Mesothelial cell of epicardium (in vitro differentiated cells): ENCODE measurements at places on chromosomes 3 and 15.

- no peaks in the 10 kb centered on the region for H3K36me3 ChIP-seq
- no peak overlapping the region for H3K4me3 ChIP-seq
- H3K27me3 ChIP-seq, result peaks cover 42% of the 10 kb centered on the region
- DNase-seq, result no peak
Observed at GRCh38 chr3:186643493-186643892, 3.3 kb downstream of the FETUB start.

DNA sequence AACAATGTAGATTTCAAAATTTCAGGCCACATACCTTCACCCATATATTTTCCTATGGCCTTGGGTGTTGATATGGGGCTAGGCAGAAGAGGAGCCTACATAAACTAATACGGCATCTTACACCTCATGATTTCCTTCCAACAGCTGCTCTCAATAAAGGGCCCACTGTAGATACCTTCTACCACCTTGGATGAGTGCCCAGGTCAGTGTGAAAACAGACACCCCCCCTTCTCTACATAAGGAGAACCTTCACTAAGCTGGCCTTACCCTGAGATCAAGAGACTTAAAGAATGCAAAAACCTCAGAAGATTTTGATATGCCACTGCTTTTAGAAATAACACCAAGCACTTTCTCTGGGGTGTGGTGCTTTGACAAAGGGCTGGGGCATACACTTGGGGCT, 42.7 kb downstream of the SH3BP5 start:
- H3K27me3 ChIP-seq, result no peaks in the 10 kb centered on the region
- H3K4me3 ChIP-seq, result no peak overlapping the region
- H3K27ac ChIP-seq, result no peak overlapping the region
- peaks cover 21% of the 10 kb centered on the region for H3K36me3 ChIP-seq

DNA sequence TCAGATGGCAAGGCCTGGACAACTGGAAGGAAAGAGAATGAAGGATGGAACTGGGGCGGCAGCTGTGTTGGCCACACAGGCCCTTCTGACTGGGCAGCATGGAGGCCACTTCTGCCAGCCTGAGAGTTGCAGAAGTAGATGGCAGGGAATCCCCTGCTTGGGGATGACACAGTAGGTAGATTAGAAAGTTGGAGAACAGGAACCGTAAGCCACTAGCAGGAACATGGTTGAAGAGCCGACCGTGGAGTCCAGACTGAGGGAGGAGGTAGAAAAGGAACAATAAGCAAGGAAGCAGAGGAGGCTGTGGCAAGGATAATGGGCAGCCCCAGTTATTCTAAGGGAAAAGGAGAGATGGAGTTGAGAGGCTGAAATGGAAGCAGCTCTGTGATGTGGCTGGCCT, 26.4 kb upstream of the ZNF774 start:
- DNase-seq, result no peak
- no peaks in the 10 kb centered on the region for H3K36me3 ChIP-seq
- H3K27ac ChIP-seq, result no peak overlapping the region
- no peak overlapping the region for H3K4me3 ChIP-seq
- no peaks in the 10 kb centered on the region for H3K27me3 ChIP-seq

GRCh38 chr3:99895131-99895696, 77.6 kb downstream of the CMSS1 start:
- peaks cover 12% of the 10 kb centered on the region for H3K4me1 ChIP-seq
- H3K36me3 ChIP-seq, result peaks cover 2% of the 10 kb centered on the region
- H3K4me3 ChIP-seq, result no peak overlapping the region
- no peak overlapping the region for H3K27ac ChIP-seq
- no peak for DNase-seq

GRCh38 chr3:17500618-17501017, 241.8 kb downstream of the TBC1D5 start:
- peaks cover 3% of the 10 kb centered on the region for H3K36me3 ChIP-seq
- H3K27me3 ChIP-seq, result no peaks in the 10 kb centered on the region
- H3K4me1 ChIP-seq, result peaks cover 22% of the 10 kb centered on the region
- no peak for DNase-seq

- H3K27me3 ChIP-seq, result no peaks in the 10 kb centered on the region
- no peaks in the 10 kb centered on the region for H3K36me3 ChIP-seq
- H3K4me3 ChIP-seq, result no peak overlapping the region
- no peak overlapping the region for H3K27ac ChIP-seq
- peaks cover 13% of the 10 kb centered on the region for H3K4me1 ChIP-seq
Observed at GRCh38 chr15:31106495-31107300, 5.2 kb upstream of the TRPM1 start.

- H3K36me3 ChIP-seq, result no peaks in the 10 kb centered on the region
- peaks cover 11% of the 10 kb centered on the region for H3K27me3 ChIP-seq
- no peak overlapping the region for H3K4me3 ChIP-seq
- H3K27ac ChIP-seq, result no peak overlapping the region
Observed at GRCh38 chr15:61008915-61009314, 220.2 kb downstream of the RORA start.

DNA sequence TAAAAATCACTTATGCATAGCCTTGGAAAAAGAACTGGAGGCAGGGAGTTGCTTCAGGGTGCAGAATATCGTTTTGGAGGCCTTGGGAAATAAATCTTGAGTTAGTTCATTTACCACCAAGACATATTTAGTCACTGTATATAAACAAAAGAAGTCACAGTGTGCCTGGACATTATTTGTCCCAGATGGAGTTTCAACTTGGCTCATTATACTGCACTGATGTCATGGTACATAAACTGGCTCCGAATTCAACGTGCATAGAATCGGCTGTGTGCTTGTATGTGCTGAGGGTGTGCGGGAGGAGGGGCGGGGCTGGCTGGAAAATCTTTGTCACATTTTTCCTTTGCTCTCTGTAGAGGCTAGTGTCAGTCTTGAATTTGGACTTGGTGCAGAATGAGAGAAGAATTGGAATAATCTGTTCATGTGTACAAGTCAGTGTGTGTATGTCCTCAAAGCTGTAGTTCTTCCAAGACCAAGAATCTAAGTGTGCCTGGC, 86.6 kb downstream of the FNDC3B start:
- peaks cover 44% of the 10 kb centered on the region for H3K4me1 ChIP-seq
- H3K27ac ChIP-seq, result peak overlapping the region; percentile 80
- DNase-seq, result no peak
- peaks cover 27% of the 10 kb centered on the region for H3K36me3 ChIP-seq

GRCh38 chr3:38029400-38030125, at the start of gene PLCD1:
PLCD1 (minus strand) TSS chr3:38029642; CDS start chr3:38029539, 103 bp downstream.
- DNase-seq, result no peak
- peak within 1 kb of the TSS; percentile 66 for H3K4me3 ChIP-seq
- peak within 1 kb of the TSS; percentile 21 for H3K27ac ChIP-seq
- H3K27me3 ChIP-seq, result peaks cover 29% of the 10 kb centered on the region

GRCh38 chr15:28963711-28964081, 77.9 kb downstream of the APBA2 start:
- no peak overlapping the region for H3K4me3 ChIP-seq
- peaks cover 7% of the 10 kb centered on the region for H3K36me3 ChIP-seq
- H3K27me3 ChIP-seq, result no peaks in the 10 kb centered on the region
- H3K4me1 ChIP-seq, result peaks cover 3% of the 10 kb centered on the region

DNA sequence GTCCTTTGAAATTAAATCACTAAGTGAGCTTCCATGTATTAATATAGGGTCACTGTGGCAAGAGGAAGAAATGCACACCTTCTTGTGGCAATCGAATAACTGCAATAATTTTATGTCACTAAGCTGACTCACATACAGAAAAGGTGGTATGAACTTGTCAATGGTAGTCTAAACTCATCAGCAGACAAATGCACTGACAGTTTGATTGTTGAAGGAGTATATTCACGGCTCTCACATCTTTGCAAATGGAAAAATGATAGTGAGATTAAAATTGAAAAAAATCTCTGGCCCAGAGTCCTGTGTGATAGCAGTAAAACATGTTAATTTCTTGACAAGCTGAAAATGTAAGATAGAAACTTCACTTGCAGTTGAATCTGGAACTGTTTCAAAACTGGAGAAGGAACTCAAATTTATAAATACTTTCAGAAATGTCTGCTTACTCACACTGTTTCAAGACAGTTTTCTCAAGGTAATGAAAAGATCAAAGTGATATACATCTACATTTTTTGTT, 215.8 kb upstream of the CADM2 start:
- no peak for DNase-seq
- H3K27me3 ChIP-seq, result peaks cover 2% of the 10 kb centered on the region

GRCh38 chr15:73518876-73519733, 76.1 kb downstream of the REC114 start:
- no peak overlapping the region for H3K4me3 ChIP-seq
- H3K36me3 ChIP-seq, result no peaks in the 10 kb centered on the region
- no peak overlapping the region for H3K27ac ChIP-seq
- H3K27me3 ChIP-seq, result no peaks in the 10 kb centered on the region
